NCI-H526 (cell line): ENCODE measurements at places on chromosomes 5 and 9.

GRCh38 chr5:159206818-159207217, 2.5 kb downstream of the RNF145 start:
- DNase-seq: no peak

DNA sequence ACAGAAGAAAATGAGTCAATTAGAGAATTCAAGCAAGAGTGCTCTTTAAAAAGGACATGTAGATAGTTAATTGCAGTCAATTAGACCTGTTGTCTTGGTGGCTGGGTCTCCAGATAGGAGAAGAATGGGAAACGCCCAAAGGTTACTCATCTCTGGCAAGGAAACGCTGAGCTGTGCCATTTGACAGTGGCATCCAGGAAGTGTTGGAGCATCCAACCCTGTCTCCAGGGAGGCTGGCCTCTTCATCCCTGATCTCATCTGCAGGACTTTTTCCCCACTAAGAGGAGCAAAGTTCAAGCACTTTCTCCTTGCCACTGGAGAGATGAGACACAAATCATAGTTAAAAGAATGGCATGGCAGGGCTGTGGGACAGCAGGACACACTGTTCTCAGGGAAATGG, 111.7 kb upstream of the MSX2 start:
- no peak for DNase-seq

DNA sequence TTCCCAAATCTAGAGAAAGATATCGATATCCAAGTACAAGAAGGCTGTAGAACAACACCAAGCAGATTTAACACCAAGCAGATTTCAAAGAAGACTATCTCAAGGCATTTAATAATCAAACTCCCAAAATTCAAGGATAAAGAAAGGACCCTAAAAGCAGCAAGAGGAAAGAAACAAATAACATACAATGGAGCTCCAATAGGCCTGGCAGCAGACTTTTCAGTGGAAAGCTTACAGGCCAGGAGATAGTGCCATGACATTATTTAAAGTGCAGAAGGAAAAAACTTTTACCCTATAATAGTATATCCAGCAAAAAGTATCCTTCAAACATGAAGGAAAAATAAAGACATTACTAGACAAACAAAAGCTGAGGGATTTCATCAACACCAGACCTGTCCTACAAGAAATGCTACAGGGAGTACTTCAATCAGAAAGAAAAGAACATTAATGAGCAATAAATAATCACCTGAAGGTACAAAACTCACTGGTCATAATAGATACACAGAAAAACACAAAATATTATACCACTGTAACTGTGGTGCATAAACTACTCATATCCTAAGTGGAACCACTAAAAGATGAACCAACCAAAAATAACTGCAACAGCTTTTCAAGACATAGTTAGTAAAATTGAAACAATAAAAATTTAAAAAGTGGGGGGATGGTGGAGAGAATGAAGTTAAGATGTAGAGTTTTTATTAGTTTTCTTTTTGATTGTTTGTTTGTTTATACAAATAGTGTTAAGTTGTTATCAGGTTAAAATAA, 267.2 kb downstream of the AUH start:
- no peak for DNase-seq

GRCh38 chr9:13032585-13032984, 246.9 kb downstream of the MPDZ start:
- DNase-seq: no peak

DNA sequence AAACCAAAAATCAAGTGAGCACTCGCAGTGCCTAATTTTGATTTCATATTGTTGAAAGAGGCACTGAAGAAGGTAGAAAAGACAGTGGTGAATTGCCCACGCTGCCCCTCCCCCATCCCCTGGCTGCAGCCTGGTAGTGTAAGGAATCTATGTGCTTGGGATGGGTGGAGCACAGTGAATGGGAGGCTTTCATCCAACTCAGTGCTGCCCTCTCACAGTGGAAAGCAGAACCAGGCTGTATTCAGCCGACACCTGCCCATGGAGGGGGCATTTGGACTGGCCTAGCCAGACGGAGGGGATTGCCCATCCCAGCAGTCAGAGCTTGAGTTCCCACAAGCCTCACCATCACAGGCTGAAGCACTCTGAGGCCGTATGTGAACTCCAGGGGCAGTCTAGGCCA, 800.4 kb upstream of the DMAC1 start:
- no peak for DNase-seq

DNA sequence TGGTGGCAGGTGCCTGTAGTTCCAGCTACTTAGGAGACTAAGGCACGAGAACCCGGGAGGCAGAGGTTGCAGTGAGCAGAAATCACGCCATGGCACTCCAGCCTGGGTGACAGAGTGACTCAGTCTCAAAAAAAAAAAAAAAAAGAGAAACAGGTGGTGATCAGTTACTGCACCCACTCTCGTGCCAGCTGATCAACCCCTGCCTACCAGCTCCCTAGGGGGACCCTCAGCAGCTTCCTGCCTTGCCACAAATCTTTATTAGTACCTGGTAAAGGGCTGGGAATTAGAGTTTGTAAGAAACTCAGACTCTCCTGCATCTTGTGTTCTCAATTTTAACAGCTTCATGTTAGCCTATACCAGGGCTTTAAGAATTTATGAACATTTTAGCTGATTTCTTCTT, 914.9 kb downstream of the EFNA5 start:
- no peak for DNase-seq

DNA sequence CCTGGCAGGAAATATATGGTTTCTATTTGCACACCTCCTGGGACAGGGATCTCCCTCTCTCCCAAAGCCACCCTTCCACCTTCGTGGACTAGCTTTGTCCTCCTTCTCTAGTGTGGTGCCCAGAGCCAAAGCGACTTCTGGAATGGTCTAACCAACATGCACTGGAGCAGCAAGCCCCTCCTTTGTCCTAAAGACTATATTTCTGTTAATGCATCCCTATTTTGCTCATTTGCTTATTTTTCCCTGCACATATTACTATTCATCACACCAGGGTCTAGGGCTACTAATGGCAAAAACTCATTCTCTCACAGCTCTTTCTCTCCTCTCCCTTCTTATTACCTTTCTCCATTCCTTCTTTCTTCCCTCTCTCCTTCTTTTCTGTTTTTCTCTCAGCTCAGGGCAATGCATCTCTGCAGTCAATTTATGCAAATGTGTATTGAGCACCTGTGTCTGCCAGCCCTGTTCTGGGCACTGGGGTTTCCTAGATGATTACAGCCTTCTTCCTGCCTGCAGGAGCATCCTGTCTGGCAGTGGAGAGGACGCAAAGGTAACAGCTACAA, 2.8 kb upstream of the NEURL1B start:
- DNase-seq: peak; percentile 59

GRCh38 chr5:82551192-82551591, 273.0 kb upstream of the RPS23 start:
- DNase-seq: no peak

- no peak for DNase-seq
Measured at GRCh38 chr5:104375345-104375744, 812.8 kb upstream of the NUDT12 start.

GRCh38 chr5:151619812-151620460, 28.8 kb upstream of the FAT2 start:
- no peak for DNase-seq

- no peak for DNase-seq
Measured at GRCh38 chr9:136826188-136826541, 16.1 kb upstream of the AJM1 start.

DNA sequence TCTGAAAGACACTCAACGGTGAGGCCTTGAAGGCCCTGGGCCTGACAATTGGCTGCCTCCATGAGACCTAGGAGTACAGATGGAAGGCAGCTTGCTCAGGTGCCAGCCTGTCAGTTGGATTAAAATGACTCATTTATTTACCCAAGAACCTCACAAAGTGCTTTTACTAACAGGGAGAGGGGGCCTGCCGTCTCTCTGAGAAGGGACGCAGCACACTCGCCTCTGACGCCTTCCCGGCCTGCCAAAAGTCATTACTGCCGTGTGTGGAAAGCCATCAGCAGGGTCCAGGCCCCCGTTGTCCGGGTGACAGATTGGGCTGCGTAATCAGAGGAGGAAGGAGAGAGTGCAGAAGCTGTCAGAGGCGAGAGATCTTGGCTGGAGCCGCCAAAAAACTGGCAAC, 32.4 kb downstream of the DDX31 start:
- peak; percentile 6 for DNase-seq

DNA sequence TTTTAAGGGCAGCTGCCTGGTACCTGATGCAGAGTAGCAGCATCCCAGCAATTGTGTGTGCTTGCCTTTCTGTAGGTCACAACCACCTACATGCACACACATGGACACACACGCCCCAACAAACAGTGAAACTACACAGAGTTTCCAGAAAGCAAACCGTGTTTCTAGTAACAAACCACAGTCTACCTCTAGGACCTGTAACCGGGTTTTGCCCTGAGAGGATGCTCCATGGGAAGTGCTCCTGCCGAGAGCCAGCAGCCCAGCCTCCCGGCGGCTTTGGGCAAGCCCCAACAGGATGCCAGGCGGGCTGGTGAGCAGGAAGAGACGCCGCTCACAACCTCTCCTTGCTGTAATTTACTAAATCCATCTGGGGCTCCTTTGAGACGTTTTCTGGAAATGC, 4.1 kb upstream of the TCF7 start:
- no peak for DNase-seq

- no peak for DNase-seq
Measured at GRCh38 chr5:153902016-153902415, 136.7 kb downstream of the FAM114A2 start.

- no peak for DNase-seq
Measured at GRCh38 chr5:109186759-109187158, 223.0 kb downstream of the PJA2 start.

DNA sequence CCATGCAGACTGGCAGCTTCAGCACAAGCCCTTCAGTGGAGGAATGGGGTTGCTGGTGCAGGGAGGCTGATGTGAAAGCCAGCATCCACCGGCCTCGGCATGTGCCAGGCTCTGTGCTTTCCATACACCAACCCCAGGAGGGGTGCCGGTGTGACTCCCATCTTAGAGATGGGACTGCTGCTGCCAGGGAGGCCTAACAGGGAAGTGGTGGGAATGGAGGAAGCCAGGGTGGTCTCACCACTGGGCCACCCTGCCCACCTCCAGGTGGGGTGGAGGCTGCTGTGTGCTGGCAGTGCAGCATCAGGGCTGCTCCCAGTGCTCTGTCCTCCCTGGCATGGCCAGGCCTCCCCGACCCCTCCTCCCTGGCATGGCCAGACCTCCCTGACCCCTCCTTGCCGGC, 32.8 kb upstream of the PITX1 start:
- no peak for DNase-seq

GRCh38 chr5:17315710-17316221, 98.3 kb downstream of the BASP1 start:
- DNase-seq: peak; percentile 9

DNA sequence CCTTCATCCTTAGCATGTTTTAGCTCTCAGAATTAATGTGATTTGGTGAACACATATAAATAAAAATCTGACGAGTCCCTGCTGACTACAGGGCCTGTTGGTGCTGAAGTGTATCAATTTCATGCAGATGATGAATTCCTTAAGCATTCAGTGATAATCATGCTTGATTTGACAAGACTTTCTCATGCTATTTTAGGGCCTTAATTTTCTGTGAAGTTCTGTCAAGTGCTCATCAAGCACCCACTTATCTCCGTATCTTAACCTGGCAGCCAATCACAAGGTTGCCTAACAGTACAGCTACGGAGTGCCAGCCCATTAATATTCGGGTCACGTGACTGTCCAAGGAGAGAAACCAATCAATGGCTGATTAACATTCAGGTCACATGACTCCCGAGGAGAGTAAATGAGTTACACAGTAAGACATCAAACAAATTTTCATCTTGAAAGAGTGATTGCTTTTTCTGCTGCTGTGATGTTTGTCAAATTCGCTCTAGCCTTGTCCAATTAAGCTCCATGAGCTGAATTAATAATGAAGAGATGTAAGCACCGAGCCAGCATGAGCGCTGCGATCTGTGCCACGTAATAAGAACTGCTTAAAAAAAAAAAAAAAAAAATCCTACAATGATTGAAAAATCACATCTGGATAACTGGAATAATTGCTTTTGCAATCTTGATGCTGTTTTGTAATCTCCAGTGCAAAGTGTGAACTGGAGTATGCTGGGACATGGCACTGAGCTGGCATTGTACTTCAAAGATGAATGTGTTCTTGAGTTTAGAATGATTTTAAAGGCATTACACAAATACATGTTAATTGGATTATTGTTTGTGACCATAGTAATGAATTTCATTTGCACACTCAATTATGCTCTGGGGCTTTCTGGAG, 104.3 kb upstream of the SPATA31D4 start:
- DNase-seq: no peak

GRCh38 chr9:129235931-129236331, 57.9 kb upstream of the IER5L start:
- DNase-seq: no peak

DNA sequence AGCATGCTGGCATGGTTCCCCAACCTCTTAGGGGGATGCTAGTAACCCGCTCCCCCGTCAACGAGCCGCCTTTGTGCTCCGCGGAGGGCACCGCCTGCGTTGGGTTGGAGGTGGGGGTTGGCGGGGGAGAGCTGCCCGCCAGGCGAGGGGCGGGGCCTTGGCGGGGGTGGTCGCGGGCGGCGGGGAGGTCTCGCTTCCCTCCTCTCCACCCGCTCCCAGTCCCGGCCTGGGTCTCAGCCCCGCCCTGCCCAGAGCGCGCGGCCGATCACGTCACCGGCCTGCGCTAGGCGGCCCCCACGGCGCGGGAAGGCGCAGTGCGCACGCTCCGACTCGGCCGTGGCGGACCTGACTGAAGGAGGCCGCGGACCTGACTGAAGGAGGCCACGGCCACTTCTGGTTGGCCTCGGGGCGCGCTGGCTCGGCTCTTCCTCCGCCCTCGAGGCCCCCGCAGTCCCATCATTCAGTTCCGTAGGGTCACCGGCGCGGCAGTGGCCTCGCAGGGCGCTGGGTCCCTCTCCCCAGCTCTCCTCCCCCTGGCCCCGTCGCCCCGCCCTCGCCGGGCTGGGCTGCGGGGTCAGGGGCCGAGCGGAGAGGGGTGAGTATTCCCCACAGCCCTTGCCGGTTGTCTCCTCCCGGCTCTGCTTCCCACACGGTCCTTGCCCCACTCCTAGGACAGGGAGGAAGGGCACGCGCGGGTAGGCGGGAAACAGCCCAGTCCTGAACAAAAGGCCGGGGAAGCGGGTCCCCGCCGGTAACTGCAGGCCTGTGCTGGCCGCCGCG, at the start of gene ATG10:
Gene ATG10 (plus strand): TSS at position 312 of the 780 bp plus-strand sequence. CDS start 15,548 bp downstream, outside the sequence.
- peak; percentile 91 for DNase-seq

DNA sequence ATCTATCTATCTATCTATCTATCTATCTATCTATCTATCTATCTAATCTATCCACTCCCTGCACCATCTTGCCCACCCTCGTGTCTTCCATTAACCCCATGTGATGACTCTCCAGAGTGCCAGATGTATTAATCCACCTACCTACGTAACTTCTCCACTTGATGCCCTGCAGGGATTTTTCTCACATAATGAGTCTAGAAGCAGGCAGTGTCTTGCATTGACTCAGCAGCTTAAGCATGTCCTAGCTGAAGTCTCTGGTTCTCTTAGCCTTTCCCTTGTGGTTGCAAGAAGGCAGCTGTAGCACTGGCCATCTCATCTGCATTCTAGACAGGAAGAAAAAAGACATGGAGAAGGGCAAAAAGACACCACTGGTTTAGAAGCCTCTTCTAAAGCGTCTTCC, 96.7 kb upstream of the ALDH1B1 start:
- DNase-seq: no peak
